ENCODE measurements at places on chromosomes 3 and 15. TPM values are rescaled to one million over a fixed set of nuclear protein-coding genes. Genes with fewer than 3 reads are reported as not detected.

The PDCD7 gene
- total RNA-seq: 12.5 TPM

The SEMA3G gene
- 27.2 TPM for total RNA-seq

The AADACL2 gene
- not detected for total RNA-seq

The GPR27 gene
- total RNA-seq: not detected

The ZNF774 gene
- 1.0 TPM for total RNA-seq

The BOC gene
- 0.09 TPM for total RNA-seq

The CRABP1 gene
- total RNA-seq: not detected

The IMPG2 gene
- total RNA-seq: 0.54 TPM

The TM4SF1 gene
- 910 TPM for total RNA-seq

The CFAP91 gene
- total RNA-seq: 0.45 TPM

The NXPE3 gene
- total RNA-seq: 7.5 TPM

The ADAMTS9 gene
- total RNA-seq: 31.2 TPM

All from endothelial cell of coronary artery (primary cell).